CD4-positive, alpha-beta T cell treated with Interleukin-21 for 1 hour (primary cell): ENCODE measurements at places on chromosomes 3 and 15.

- no peak for DNase-seq
These were observed 183.5 kb downstream of the TBL1XR1 start for GRCh38 chr3:177013681-177014280.

- no peak for DNase-seq
These were observed 144.6 kb downstream of the ALDH1A2 start for GRCh38 chr15:57920911-57921310.

DNA sequence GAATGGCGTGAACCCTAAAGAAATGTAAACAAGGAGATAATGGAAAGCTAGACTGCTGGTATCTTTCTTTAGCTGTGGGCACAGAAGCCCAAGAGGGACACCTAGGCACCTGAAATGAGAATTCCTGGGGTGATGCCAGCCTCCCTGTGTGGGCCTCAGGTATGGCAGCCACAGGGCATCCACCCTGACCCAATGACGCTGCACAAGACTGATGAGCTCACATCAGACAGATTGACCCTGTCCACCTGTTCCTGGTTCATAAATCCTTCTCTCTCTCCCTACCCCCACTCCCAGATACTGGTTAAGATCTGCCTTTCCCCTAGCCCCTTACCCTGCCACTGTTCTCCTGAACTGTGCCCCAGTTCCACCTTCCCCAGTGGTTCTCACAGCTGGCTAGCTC, 1.5 kb downstream of the GLB1 start:
- DNase-seq, result no peak

- peak; percentile 72 for DNase-seq
These were observed 37.5 kb downstream of the TGFBR2 start for GRCh38 chr3:30643763-30644462.

- peak; percentile 90 for DNase-seq
These were observed at the start of gene NEO1 for GRCh38 chr15:73051807-73052652. NEO1 (plus strand) TSS chr15:73052463; CDS start chr15:73052676, 213 bp downstream.

DNA sequence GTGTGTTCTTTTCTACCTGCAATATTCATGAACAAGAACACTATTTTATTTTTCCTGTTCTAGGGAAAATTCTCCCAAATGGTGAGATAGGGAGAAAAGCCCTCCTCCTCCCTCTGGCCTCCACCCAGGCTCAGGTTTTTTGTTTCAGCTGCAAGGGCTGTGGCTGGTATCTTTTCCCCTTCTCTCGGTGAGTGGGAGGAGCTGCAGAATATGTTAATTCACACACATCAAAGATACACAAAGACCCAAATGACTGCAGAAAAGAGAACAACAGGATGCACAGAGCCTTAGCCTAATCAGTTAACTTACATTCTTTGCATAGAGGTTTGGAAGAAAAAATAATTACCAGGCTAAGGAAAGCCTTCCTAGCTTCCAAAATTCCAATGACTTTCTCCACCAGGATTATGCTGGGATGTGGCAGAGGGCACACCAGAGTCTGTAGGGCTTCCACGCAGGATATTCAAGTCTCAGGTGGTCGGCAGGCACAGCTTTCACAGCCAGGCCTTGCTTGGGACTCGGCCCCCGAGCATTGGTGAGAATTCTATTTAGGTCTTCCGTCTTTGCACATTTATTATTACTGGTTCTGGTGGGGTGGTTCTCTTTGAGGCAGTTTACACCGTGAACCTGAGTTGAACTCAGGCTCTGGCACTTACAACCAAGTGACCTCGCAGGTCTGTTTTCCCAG, 64.9 kb downstream of the ABHD5 start:
- DNase-seq, result peak; percentile 50

DNA sequence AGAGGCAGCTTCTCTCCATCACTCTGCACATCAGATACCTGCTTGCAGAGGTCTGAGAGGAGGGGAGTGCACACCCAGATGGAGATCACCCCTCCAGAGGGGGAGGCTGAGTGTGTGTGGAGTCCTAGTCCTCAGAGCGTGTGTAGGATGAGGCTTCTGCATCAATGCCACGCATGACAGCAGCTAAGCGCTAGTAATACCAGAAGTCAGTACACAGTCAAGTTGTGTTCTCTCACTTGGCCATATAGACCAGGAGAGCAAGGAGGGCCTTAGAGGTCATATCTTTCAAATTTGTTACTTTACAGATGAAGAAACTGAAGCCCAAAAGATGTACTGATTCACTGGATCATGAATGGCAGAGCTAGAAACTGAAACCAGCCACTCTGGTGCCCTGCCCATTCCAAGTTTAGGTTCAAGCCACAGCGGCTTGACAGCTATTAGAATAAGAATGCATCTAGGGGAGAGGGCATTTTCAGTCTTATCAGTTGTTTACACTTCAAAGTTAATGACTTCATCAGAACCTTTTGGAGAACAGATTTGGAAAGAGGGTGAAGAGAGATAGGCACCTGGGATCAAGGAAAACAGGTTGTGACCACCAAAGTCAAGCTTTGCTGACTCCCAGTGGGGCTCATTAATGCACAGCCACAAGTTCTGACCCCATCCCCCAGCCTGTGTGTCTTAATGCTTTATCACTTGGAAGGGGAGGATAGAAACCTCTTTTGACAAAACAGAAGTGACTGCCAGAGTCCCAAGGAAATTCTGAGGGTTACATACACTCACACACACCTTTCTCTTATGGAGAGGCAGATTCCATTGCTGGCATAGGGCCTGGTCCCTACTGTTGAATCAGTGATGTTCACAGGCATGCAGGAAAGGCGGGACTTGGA, 310.3 kb downstream of the CHST2 start:
- DNase-seq, result no peak

GRCh38 chr3:30544812-30545211, 61.6 kb upstream of the TGFBR2 start:
- no peak for DNase-seq

- no peak for DNase-seq
These were observed 50.3 kb upstream of the PLXND1 start for GRCh38 chr3:129656659-129657247.

GRCh38 chr3:132134611-132135010, 99.8 kb upstream of the CPNE4 start:
- DNase-seq, result no peak

DNA sequence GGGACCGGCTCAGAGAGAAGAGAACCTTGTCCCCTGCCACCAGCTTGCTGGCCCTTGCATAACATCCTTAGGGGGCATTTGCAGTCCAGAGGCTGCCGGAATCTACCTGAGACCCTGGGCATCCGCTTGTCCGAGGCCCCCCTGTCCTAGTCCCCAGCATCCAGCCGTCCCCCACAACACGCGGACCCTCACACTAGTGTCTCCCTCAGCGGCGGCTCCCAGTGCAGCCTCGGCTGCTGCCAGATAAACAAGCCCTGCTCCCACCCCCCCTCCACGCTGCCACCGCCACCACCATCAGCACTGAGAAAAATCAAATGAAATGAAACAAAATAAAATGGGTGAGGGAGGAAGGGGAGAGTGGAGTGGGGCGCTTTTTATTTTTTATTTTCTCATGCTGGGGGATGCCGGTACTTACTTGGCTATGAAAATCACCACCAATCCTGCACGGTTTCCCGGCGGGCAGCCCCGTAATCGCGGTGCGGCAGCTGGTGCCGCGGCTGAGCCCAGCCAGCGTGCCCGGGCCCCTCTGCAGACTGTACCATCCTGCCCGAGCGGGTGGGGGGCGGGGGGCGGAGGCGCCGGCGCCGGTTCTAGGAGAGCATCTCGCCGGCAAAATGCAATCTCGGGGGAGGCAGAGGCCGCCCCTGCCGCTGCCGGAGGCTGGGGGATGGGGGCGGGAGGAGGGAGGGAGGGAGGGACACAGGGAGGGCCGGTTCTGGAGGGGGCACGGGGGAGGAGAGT, at the start of gene ATP2B2:
Gene ATP2B2 (minus strand): TSS at position 537 of the 741 bp plus-strand sequence. CDS start 56,043 bp downstream, outside the sequence.
- no peak for DNase-seq

DNA sequence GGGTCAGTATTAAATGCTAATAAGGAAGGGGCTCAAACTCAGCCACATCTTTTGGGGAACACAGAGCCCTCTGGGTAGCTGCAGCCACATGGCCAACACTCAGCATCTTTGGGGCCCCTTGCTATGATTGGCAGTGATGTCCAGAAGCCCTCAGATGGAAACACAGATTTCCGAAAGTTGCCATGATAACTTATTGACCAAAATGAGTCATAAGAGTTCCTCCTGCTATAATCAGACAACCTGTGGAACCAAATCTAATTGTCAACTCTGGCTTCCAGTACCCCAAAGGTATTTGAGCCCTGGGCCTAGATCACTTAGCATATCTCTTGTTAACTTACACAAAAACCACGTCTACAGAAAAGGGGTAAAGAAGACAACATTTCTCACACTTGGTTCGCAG, 392.2 kb downstream of the KCNH8 start:
- DNase-seq, result no peak

- no peak for DNase-seq
These were observed 86.4 kb downstream of the POLR2M start for GRCh38 chr15:57792724-57793449.

DNA sequence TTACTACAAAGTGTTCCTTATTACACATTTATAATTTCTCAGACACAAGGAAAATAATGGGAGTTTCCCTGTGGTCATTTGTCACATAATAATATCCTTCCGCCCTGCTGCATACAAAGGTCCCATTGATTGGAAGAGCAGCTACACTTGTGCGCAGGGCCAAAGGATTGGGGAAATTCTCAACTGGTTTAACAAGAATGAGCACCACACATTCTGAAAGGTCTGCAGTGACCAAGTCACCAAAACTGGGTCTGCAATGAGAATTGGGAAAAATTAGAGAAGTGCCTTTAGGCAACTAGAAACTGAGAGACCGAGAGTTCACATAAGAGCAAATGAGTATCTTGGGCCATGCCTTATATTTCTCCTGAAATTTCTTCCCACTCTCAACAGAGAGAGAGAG, 98.2 kb upstream of the NR2F2 start:
- DNase-seq, result no peak

DNA sequence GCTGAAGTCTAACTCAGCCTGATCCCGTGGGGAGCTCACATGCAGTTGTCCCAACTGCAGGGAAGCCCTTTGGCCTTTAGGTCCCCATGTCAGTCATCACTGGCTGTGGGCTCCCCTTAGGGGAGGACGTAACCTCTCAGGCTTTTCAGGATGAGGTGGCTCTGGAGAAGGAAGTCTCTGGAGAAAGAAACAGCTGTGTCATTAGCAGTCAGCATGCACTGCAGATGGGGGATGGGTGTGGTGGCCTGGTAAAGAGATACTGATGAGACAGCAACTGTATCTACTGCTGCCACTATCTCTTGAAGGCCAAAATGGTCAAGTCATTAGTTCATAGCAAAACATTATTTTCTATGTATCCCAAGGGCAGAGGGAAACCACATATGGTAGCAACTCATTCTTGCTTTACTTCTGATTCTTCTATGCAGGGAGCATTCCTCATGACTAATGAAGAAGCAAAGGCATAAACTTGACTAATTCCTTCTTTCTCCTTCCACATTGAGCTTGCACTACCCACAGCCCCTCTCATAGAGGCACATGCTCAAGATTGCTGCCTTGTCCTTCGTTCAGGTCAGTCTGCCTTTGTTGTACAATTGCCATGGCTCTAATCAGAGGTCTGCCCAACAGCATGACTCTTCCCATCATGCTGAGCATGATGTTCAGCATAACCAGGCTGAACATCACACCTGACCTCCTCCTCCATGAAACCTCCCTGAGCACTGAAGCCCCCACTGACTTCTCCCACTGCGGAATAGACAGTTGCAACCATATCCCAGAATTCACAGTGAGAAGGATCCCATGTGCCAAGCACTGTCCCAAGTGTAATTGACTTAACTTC, 47.8 kb upstream of the TMEM158 start:
- DNase-seq, result no peak

DNA sequence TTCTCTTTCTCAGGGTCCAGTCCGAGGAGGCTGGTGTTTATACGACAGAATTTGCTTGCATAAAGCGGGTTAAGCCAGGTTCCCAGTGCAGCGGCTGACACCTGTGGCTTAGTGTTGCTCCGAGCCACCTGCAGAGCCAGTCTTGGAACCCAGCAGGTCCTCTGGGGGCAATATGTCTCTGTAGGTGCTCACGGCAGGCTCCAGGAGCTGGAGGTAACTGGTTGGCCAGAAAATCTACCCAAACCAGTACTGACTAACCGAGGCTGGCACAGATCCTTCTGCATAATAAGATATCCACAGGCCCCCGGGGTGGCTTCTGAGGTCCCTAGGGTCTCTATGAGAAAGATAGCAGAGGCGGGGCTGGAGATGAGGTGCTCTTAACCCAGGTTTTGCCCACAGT, 3.2 kb downstream of the MGLL start:
- DNase-seq, result no peak

- no peak for DNase-seq
These were observed 3.2 kb downstream of the CPEB1 start for GRCh38 chr15:82643992-82644391.

- DNase-seq, result peak; percentile 54
These were observed 59.1 kb upstream of the NEDD4 start for GRCh38 chr15:56052395-56053045.

DNA sequence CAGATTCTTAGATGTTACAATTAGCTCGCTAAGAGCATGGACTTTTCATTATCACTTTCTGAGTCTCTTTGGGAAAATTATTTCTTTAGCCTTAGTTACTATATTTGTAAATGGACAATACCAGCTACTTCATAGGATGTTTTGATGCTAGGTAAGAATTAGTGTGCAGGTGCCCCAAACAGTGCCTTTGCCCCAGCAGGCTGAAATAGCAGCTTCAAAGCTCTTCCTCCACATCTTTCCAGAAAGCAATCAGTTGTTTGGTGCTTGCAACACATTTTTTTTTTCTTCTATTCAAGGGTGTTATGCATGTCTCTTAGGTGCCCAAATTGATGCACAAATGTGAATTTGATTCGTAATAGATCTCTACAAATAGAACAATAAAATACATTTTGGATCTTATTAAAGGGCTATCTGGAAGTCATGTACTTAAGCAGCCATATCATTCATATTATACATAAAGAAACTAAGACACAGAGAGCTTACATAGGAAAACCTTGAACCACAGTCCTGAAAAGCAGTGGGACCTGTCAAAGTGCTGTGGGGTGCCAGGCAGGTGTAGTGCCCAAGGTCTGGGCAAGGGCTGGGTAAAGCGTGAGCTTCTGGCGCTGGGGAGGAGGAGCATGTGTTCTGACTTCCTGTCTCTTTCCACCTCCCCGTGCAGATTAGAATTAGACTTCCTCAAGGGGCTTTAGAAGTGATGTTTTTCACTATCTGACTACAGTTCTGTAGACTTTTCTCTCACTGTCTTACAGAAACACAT, 62.9 kb downstream of the FNDC3B start:
- DNase-seq, result peak; percentile 56

DNA sequence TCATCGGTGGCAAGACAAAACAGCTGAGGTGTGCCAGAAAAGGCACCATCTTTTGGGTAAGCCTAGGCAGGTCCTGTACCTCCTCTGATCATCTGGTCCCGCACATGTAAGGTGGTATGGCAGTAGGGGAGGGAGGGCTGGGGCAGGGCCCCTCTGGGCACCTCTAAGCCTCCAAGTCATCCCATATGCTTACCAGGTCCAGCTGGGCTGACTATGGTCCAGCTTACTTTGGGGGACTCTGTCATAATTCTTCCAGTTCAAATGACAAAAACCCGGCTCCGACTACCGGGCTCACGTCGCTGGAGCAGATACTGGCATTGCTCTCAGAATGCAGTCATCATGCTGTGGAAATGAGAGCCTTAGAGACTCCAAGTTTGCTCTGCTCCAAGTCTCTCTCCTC, 1.9 kb upstream of the RAB6B start:
- DNase-seq, result no peak
